ENCODE measurements at places on chromosomes 5 and 9.

GRCh38 chr5:153690236-153690635 is 199.8 kb downstream of the GRIA1 start:
- no peak for DNase-seq

GRCh38 chr5:74648835-74649293 is 8.3 kb upstream of the ENC1 start:
- DNase-seq = peak; percentile 75

- DNase-seq = no peak
These were observed 357.8 kb downstream of the TMEM167A start for GRCh38 chr5:82719368-82719767.

DNA sequence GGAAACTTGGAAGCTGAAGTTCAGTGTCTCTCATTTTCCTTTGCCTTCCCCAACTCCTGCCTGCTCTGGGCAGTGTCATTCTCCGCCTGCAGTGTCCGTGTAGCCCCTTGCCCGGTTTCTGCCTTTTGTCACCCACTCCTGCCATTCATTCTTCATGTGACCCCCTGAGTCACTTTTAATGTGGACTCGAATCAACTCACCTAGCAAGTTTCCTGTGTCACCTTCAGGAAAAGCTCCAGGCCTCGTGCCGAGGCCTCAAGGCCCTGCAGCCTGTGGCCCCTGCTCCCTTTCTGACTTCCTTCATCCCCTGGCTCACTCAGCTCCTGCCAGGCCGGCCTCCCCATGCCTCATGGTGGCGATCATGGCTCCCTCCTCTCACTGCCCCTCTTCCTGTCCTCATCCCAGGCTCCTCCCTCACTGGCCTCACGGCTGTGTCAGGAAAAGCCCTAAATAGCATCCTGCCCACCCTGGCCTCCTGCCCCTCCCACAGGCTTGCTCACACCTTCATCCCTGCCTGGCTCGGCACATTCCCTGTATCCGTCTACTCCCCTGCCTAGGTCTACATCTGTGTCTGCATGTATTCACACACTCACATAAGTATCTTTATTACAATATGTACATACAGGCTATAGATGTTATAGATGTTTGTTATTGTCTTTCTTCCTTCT is 294.9 kb downstream of the MED10 start:
- DNase-seq = no peak

DNA sequence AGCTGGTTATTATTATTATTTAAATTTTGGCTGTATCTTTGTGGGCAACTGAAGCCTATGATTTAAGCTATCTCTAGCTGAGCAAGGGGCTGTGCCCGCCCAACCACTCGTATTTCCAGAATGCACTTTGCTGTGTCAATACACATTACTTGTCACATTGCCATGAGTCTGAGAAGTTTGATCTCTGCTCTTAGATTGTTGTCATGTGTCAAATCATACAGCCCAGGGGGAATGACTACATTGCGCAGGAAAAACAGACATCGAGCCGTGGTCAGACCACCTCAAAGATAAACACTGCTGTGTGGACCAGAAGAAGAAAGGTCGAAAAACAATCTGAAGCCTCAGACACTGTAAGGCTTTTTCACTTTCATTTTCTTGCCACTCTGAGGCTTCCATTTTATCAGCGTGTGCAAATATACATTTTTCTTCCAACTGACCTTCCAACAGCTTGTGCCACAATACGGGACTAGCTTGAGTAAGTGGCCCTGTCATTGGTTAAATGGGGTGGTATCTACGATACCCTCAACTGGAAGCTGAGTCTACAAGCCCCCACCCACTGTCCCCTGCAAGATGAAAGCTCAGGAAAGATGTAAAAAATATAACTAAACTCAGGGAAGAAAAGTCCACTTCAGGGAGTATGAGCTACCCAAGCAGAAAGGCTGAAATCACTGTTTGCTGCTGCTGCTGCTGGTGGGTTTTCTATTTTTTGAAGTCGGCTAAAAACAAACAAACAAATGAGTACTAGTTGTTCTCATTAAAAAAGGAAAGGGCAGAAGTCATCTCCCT is 603.0 kb downstream of the BNC2 start:
- peak; percentile 36 for DNase-seq

GRCh38 chr5:154098465-154098864 is 59.7 kb downstream of the MFAP3 start:
- DNase-seq = no peak

DNA sequence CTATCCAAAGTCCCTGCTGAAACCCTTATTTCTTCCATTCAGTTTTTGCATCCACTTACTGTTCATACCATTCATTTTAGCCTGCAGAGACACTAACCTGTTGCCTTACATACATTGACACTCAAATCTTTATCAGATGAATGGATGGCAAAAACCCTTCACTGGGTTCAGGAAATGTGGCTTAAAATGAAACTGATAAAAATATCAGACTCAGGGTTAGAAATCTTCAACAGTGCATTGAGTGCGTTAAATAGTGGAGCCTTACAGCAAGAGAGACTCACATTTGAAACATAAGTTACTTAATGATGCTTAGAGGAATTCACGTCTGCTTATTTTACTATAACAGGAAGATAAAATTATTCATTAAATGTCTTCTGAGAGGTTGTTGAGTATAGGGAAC is 28.0 kb upstream of the BNC2 start:
- DNase-seq = no peak

GRCh38 chr5:178793151-178793550 is 62.7 kb upstream of the ZNF354A start:
- DNase-seq = no peak

DNA sequence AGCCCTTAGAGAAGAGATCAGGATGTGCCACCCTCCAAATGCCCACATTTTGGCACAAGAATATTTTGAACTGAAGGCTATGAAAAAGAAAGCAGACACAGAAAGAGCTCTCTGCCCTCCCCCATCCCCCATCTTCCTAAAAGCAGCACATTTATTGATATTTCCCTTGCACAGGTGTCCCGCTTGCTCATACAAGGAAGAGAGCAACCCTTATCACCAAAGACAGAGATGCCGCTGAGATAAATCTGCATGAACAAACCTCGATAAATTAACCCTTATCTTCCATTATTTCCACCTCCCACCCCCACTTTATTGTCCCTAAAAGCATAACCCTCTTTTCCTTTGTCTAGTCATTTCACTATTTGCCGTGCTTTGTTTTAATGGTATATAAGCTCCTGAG is 1.8 kb downstream of the SLC28A3 start:
- no peak for DNase-seq

DNA sequence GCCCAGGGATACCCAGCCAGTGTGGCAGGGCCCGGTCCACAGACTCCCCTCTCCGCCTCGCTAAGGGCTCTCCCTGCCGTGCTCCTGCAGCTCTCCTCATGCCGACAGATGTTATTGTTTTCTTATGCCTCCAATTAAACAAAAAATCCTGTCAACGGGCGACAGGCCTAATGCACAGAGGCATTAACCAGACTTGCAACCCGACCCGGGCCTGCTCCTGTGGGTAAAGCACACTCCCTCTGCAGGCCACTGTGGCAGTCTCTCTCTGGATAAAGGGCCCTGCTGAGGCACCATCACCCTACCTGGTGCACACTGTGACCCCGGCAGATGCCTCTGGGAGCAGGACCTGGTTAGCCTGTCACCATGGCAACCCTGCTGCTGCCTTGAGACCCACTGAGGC is 27.5 kb upstream of the HAND1 start:
- DNase-seq = no peak

DNA sequence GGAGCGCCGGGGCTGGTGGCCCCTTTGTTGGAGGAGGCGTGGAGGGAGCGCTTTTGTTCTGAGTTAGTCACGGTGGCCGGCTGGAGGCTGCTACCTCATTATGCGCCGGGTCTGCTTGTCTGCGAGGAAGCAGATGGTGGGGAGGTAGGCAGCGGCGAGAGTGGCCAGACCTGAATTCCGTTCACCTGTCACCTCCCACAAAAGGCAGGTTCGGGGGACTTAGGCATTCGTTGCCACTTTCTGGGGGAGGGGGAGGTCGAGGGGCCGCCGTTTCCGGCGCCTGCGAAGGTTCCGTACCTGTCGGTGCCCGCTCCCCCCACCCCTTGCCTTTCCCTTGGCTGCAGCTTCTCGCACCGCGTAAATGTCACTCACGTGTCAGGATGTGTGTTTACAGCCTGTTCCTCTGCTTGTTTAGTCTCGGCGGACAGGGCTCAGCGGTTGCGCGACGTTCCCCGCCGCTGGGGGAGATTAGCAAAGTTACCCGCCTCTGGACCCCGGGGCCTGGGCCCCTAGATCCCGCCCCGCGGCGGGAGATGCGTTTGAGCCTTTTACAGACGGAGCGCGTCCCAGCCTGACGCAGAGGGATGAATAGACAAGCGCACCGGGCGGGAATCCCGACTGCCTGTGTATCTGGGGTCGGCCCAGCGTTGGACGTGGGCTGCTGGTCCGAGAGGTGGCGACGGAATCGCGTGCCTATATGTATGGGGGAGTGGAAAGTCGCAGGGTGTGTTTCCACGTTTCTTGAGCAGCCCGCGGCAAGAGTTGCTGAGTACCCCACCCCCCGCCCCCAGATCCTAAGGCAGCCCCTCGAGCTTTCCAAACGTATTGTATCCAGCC is 2.7 kb upstream of the LHX2 start:
- DNase-seq = no peak

GRCh38 chr5:159402311-159402710 is 72.0 kb upstream of the IL12B start:
- no peak for DNase-seq

GRCh38 chr5:60810438-60811085 is 33.5 kb downstream of the ELOVL7 start:
- peak; percentile 6 for DNase-seq

GRCh38 chr5:103461243-103461642 is 101.3 kb downstream of the NUDT12 start:
- peak; percentile 71 for DNase-seq

DNA sequence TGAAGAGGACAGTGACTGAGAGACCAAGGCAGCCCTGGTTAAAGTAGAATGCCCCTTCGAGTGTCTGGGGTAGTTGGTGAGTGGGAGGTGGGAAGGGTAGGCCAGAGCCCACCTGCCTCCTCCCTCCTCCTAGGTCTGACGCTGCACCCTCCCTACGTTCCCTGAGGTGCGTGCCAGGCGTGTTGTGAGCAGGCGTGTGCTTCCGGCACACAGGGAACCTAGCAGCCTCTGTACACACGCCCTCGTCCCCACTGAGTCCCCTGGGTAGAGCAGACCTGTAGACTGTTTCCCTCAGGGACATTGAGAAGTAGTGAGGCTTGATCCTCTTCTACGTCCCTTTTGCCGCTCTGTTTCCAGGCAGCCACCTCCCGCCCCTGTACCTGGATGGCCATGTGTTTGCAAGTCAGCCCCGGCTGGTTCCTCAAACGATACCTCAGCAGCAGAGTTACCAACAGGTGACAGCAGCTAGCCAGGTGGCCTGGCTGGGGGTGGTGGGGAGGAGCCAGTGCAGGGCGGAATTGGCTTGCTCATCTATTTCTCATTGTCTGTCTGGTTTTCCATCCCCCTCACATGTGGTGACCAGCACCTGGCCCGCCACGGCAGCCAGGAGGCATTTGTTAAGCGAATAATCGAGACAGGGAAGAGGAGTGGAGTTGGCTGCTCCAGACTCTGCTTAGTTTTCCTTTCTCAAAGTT is 16.8 kb upstream of the POMT1 start:
- no peak for DNase-seq

DNA sequence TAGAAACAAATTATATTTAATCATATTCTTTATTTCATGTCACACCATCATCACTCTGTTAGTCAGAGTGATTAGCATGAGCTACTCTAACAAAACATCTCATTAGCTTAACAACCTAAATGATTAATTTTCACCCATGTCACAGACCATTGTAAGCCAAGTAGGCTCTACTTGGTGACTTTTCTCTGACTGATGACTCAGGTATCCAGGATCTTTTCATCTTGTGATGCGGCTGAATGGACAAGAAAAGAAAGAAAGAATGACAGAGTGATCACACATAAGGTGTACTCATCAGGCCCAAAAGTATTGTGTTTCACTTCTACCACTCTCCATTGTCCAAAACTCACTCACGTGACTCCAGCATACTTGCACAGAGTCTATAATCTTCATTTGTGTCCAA is 299.3 kb downstream of the ANXA1 start:
- DNase-seq = no peak

DNA sequence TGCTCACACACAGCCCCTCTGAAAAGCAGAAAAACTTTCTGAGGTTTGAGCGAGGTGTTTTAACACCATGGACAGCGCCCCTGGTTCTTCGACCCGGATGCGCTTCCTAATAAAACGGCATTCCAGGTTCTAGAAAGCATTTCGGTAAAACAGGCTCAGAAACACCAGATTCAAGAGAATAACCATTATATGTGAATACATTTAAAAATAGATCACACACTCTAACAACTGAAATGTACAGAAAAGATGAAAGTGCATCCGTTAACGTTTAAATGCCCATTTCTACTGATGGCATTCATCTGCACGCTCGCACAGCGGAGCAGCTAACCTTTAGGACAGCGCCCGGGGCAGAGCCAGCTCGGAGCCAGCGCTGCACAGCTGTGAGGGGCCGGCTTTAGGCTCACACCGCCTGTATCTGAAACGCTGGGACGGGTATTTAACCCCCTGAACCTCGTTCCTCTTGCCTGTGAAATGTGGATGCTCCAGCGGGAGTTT is 26.3 kb upstream of the TENT4A start:
- peak; percentile 60 for DNase-seq

GRCh38 chr9:98781588-98782383 is 14.6 kb downstream of the ANKS6 start:
- DNase-seq = no peak

GRCh38 chr9:93890436-93890935 is 64.7 kb downstream of the BARX1 start:
- DNase-seq = no peak

GRCh38 chr5:95284572-95285408 is at the start of gene MCTP1:
Gene MCTP1, minus strand, starts transcription at chr5:95285094.
- DNase-seq = peak; percentile 39

DNA sequence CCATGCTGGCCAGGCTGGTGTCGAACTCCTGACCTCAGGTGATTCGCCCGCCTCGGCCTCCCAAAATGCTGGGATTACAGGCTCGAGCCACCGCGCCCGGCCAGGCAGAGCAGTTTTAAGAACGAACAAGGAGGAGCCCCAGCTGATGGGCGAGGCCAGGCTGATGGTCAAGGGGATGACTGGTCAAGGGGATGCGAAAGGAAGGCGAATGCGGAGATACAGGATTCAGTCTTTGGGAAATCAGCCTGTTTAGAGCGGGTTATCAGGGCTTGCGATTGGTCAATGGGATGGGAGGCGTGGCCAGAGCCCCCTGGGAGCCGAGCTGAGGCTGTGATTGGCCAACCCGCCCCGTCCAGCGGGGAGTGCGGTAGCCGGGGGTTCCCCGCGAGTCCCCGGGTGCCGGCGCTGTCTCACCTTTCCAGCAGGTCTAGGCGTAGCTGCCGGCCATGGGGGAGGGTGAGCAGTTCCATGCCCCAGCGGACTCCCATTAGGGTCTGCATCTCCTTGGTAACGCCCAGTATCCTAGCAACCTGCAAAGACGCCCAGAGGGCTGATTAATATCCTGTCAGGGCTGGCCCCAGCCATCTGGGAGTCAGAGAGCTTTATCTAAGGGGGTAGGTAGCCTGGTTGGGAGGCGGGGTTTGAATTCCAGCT is 7.5 kb upstream of the TOR2A start:
- peak; percentile 88 for DNase-seq
